AG09319 (cell line): ENCODE measurements at places on chromosomes 6 and 20.

GRCh38 chr20:50344232-50345071 lies 153.8 kb downstream of the CEBPB start:
- no peak for DNase-seq

DNA sequence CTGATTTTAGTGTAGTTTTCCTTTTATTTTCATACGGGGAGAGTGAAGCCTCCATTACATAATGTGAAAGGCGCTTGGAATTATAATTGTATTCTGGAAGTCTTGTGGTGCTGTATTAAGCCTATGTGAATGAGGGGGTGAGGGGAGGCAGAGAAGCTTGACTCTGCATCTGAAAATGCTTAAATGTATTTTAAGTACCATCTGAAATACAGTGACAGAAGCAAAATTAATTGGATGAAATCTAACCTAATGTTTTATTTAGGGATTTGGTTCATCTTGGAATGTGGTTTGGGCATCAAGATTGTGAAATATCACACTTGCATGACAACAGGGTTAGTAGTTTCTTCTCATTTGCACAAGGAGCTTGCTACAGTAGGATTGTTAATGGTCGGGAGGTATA lies 41.2 kb downstream of the TMEM200A start:
- no peak for DNase-seq

- DNase-seq = no peak
Measured at GRCh38 chr6:33894438-33894837, 90.6 kb upstream of the MLN start.

DNA sequence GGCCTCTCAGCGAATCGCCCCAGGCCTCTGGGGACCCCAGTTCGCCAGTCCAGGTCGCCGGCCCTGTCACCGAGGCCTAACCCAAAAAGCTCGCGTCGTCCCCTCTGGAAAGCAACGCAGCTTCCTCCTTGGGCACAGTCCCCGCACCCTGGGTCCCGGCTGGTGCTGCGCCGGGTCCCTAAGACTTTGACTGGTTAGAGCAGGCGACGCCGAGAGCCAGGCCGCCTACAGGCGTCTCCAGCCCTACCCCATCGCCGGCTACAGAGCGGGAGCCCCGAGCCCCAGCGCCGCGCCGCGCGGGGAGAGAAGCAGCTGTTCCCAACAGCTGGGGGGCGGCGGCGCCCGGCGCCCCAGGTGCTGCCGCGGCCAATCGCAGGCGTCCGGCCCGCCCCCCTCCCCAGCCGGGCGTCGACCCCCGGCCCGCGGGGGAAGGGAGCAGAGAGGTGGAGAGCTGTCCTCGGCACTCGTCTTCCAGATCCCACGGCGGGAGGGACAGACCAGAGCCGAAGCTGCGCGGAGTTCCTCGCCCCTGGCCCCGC lies 540 bp upstream of the RBM24 start:
- DNase-seq = no peak

DNA sequence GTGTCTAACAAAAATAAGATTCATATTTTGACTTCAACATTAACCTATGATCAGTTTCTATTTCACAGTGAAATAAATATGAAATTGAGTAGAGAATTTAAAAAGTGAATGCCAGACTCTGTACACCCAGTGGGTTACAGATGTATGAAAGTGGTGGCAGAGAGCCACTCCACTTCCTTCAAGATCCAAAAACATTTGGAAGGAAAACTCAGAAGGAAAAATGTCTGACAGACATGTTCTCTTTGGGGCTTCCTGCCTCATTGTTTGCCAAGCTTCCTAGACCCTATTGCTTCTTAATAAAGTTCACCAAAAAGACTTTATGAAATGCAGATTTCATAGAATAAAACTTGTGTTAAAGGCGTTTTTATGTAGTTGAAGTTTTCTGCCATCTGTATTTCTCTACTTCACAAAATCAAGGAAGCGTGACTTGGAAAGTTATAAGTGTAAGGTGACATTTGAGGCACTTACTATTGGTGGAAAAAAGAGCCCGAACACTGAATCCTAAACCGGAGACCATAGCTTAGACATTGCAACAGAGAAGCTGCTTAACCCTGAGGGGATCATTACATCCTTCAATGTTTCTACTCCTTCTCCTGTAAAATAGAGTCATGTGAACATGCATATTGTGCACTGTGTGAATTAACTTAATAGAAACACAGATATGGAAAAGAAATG lies 12.8 kb downstream of the HMGCLL1 start:
- no peak for DNase-seq

DNA sequence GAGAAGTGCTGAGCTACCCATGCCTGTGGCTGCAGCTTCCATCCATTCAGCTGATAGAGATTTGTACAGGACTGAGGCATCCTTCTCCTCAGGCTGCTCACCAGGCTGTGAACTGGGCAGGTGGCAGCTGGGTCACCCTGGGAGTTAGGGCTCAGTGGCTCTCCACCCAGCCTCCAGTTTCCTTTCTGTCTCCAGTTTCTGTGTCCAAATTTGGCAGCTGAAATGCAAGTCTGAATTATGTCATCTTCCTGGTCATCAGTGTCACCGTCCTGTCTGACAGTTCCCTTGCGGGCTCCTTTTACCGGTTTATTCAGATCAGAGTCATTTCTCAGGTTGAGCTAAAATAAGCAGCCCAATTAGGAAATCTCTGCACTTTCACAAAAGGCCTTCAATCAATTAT lies 93.3 kb downstream of the EDN1 start:
- DNase-seq = no peak

- no peak for DNase-seq
Measured at GRCh38 chr20:63814891-63815614, 16.0 kb downstream of the ZBTB46 start.

DNA sequence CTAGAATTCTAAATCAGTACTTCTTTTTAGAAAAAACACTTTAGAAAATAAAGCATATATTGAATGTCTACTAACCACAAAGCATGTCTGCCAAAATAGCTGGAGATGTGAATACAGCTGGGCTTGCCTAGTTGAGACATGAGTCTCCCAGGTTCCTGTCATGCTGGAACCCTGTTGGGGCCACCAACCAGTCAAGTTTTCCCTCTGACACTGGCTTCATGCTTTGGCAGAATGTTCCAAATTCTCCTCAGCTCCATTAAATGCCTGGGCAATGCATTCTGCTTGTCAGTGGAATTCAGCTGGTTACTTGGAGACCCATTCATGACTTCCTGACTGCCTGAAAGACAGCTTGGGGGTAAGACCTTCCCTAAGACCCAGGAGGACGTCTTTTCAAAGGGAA lies 87.2 kb downstream of the PRND start:
- no peak for DNase-seq

DNA sequence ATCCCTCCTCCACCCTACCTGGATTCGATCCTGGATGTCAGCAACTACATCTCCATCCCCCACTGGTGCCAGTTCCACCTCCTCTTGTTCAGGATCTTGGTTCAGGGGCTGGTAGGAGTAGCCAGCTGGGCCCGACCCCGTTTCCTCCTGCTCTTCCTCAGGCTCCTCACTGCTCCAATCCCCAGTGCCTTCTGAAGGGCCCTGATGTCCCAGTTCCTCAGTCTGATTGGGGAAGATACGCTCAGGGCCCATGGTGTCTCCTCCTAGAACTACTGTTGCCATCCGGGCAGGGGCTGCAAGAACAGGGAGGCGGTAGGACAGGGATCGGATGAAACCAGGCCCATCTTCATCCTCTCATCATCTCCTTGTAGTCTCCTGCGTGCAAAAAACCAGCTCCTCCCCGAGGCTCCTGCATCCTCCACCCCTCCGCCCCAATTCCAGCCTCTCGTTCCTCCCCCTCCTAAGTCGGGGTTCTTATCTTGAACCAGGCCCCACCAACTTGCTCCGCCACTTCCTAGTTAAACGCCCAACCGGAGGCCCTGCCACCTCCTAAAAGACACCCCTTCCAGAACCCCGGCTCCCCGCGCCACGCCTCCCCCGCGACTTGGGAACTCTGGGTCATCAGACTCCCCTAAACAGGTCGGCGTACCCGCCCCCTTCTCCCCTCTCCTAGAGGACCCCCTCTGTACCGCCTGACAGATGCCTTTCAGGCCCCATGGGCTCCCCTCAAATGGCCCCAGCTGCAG lies 476 bp downstream of the MEA1 start:
- no peak for DNase-seq

GRCh38 chr6:133551436-133551835 lies 310.3 kb downstream of the EYA4 start:
- no peak for DNase-seq

DNA sequence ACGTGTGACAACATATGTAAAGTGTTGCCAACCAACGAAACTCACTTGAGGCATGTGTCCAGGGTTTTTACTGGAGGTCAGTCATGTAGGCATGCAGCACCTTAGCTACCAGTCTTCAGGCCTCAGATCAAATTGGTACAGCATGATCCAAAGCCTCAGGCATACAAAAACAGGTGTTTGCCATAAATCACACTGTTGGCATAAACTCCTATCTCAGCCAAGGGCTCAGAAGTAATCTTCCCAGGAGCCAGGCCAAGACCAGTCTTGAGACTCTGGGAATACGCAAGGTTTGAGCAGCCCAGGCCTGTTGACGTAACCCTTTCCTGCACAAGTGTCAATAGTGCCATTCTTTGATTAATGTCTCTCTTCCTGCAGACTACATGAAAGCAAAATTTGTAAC lies 163.5 kb downstream of the PRL start:
- no peak for DNase-seq

- DNase-seq = no peak
Measured at GRCh38 chr6:36800223-36801076, 38.8 kb downstream of the CPNE5 start.

DNA sequence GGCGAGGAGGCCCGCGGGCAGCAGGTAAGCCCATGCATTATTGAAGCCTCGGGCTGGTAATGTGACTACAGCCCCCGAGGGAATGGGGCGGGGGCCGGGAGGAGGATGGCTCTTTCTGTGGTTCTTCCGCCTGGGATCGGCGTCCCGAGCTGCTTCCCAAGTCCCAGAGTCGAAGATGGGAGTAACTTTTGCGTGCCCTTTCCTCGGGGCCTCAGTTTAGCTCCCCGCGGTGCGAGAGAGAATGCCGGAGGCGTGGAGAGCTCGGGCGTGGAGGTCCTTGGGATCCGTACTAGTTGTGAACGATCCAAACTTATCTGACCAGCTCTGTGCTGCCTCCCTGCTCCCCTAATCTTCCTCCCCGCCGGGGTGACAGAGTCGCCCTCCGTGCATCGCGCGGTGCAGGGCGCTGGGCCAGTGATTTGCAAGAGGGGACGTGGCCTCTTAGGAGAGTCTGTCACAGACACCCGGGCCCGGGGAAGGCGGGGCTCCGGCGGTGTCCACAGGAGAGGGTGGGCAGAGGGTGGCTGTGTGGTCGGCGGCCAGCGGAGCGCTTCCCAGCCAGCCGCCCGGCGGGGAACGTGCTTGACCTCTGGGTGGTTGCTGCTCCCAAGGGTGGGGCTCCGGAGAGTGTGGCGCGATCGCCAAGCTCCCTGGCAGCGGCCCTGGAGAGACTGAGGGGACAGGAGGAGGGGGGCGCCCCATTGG lies 815 bp downstream of the UTRN start:
- DNase-seq = no peak

- DNase-seq = no peak
Measured at GRCh38 chr6:31879901-31880300, 1.1 kb upstream of the SLC44A4 start.

DNA sequence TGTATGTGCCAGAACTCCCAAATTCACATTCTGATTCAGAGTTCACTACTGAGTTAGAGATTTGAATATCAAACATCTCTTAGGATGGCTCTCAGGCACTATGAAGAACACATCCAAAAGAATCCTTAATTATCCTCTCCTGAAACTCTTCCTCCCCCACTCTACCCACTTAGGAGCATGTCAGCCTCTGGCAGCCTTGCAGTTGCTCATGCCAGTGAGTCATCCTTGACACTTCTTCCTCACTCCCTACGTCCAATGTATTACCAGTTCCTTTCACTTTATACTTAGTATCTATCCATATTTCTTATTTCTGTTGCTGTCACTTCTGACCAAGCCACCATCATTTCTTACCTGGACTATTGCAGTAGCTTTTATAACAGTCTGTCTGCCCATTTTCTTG lies 192.0 kb upstream of the IMPG1 start:
- no peak for DNase-seq

GRCh38 chr20:15542655-15543054 lies 1030.6 kb downstream of the KIF16B start:
- no peak for DNase-seq

DNA sequence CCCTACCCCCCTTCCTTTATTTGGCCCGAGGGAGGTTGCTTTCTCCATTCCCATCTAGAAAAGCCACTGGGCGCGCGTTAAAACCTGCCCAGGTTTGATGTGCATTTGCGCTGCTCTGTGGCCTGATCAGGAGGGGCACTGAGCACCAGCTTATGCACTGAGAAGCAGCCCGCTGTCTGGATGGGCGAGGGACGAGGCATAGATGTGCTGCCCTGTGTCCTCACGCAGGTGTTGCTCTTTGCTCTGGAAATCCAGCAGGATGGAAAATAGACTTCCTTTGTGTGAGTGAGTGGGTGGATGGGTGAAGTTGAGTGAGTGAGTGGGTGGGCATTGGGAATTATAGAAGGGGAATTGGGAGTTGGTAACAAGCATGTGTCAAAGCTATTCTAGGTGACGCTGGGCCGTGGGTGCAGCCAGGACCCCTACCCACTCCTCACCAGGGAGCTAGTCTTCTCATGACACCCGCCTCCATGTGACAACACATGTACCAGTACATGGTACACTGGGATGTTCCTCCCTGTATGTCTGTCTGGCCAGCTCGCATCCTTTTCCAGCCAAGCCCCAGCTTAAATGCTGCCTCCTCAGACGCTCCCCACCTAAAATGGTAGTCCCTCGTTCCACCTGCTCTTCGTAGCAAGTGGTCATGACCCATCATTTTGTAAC lies 162.6 kb downstream of the DTNBP1 start:
- no peak for DNase-seq

DNA sequence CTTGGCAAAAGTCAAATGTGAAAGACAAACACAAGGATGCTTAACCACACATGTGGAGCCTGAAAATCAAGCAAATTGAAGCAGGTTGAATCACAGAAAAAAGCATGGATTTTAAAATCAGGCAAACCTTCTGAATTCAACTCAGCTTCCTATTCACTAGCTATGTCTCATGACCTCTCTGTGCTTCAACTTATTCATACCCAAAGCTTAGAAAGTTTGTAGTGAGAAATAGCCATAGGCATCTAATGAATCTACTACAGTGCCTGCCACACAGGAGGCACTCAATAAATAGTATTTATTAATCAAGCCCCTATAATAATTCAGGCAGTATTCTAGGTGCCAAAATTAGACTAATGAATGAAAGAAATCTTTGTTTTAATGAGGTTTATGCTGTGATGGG lies 112.2 kb upstream of the TNFAIP3 start:
- no peak for DNase-seq

- no peak for DNase-seq
Measured at GRCh38 chr6:118080547-118080946, 173.5 kb downstream of the SLC35F1 start.

- DNase-seq = no peak
Measured at GRCh38 chr6:6494677-6495076, 93.8 kb upstream of the LY86 start.

- no peak for DNase-seq
Measured at GRCh38 chr20:51803148-51803854, 980 bp upstream of the SALL4 start.

GRCh38 chr6:27889275-27889627 lies 22.9 kb downstream of the OR2B2 start:
- no peak for DNase-seq

GRCh38 chr6:110560239-110561007 lies 84.0 kb upstream of the SLC22A16 start:
- no peak for DNase-seq

- no peak for DNase-seq
Measured at GRCh38 chr20:1286267-1287024, 20.4 kb downstream of the SNPH start.
